ENCODE measurements at places on chromosomes 12 and 14.

GRCh38 chr14:43105305-43105704 is 1401.8 kb downstream of the FSCB start:
- DNase-seq: no peak

DNA sequence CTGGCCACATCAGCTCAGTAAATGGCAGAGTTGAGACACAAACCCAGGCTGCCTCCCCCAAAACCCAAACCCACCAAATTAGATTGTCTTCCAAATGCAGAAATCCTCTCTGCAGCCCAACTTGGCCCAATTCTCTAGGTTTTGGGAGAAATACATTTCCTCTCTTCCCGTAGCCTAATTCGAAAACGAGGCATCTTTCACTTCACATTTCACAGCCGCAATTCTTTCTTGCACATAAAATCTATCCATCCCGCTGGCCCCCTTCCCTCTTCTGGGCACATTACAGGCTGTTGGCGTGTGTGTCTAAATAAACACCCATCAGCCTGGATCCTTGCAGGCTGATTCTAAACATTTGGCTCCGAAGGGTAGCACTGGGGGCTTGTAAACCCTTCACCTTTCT is 83.8 kb upstream of the VRK1 start:
- no peak for DNase-seq

GRCh38 chr12:101931498-101932326 is 54.3 kb downstream of the DRAM1 start:
- no peak for DNase-seq

- no peak for DNase-seq
These were observed 55.3 kb downstream of the VCPKMT start for GRCh38 chr14:50060871-50061663.

- DNase-seq: no peak
These were observed 86.5 kb downstream of the SRGAP1 start for GRCh38 chr12:63930971-63931370.

DNA sequence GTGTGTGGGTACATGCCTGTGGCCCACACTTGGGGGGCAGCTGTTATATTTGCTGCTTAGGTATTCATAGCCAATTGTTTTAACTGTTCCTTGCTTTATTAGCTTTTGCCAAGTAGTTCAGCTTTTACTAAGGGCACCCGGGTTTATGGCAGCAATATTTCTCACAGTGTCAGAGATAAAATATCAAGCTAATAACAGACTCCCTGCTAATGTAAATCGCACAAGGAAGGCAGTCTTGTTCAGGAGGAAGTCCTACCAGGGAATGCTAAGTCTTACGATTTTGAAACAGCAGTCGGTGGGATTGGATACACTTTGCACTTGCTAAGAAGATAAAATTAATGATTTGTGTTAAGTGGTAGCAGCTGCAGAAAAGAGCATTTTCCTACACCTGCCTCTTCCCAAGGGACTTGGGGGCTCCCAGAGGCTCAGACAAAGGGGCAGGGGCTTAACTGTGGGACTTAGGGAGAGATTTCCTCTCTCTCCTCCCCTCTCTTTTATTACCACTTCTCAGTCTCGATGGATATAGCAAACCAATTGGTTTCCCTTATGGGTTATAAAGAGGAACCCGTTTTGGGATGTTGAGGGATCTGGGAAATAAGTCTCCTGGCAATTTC is 175.1 kb downstream of the NRXN3 start:
- peak; percentile 60 for DNase-seq

GRCh38 chr12:112941528-112942335 is 3.5 kb downstream of the OAS3 start:
- DNase-seq: no peak

GRCh38 chr12:48156652-48157017 is 680 bp downstream of the ASB8 start:
- DNase-seq: no peak

GRCh38 chr14:61653507-61653906 is 41.8 kb upstream of the HIF1A start:
- no peak for DNase-seq

DNA sequence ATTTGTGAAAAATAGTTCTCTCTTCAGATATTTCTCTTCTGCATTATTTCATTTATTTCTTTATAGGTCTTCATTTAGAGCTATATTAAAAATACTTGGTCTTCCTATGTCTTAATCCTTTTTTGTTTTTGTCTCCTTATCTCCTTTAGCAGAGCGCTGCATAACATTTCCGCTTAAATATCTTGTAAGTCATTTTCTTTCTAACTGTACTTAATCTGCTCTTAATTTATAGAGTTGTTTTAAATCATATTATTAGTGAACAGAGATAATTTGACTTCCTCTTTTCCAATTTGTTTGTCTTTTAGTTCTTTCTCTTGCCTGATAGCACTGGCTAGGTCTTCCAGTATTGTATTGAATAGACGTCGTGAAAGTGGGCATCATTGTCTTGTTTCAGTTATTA is 18.0 kb downstream of the LUM start:
- no peak for DNase-seq

DNA sequence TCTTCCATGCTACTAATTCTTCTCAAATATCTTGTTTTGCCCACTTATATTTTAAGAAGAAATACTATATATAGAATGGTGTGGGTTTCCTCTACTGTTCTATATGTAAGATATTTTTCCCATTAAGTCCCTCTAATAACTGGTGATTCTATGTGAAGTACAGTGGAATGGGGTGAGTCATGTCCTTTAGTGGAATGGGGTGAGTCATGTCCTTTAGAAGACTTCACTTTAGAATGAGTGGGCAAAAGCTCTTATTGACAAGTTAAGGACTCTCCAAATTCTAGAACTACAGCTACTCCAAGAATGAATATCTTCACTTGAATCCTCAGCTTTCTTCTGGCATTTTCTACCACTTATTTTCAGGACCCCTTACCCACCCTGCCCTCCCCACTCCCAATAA is 349.9 kb downstream of the ETNK1 start:
- no peak for DNase-seq

- peak; percentile 3 for DNase-seq
These were observed 22.2 kb upstream of the ABCD4 start for GRCh38 chr14:74324931-74325361.

DNA sequence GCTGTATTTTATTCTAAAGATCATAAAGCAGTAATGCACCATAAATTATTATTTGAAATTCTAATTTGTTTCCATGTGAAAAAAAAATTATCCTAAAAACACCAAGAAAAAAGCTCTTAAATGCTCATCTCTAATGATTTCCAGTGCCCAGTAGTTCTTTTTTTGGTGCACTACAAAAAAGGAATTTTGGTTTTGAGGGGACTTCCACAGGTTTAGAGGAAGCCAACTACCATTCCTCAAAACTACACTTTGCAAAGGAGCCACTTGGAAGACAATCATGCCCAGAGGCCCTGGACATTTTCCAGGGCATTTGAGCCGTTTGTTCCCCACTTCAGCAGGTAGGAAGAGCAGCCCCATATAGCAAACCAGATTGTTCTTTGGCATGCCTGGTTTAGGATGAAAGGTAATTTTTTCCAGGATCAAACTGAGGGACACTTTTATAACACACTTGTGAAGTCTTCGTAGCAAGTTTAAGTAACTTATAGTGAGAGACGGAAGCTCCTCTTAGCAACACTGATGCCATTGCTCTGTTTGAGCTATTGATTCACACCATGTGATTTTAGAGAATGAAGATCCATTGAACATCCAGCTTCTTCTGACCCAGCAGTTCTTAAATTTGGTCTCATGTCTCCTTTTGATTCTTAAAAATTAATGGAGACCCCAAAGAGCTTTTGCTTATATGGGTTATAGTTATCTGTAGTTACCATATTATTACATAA is 187.9 kb downstream of the ETV6 start:
- DNase-seq: peak; percentile 18

DNA sequence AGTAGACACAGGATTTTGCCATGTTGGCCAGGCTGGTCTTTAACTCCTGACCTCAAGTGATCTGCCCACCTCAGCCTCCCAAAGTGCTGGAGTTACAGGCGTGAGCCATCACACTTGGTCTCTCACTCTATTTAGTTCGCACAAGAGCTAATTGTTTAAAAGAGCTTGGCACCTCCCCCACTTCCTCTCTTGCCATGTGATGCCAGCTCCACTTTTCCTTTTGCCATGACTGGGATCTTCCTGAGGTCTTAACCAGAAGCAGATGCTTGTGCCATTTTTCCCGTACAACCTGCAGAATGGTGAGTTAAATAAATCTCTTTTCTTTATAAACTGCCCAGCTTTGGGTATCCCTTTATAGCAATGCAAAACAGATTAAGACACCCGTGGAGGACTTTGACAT is 200.1 kb upstream of the FRMD6 start:
- no peak for DNase-seq

- no peak for DNase-seq
These were observed 405.6 kb downstream of the GXYLT1 start for GRCh38 chr12:41739066-41739465.

GRCh38 chr14:56580221-56580711 is 668 bp downstream of the TMEM260 start:
- DNase-seq: peak; percentile 34

- no peak for DNase-seq
These were observed 130.5 kb downstream of the ZFP36L1 start for GRCh38 chr14:68662392-68662791.

GRCh38 chr12:47317175-47317915 is 237.6 kb upstream of the AMIGO2 start:
- no peak for DNase-seq

DNA sequence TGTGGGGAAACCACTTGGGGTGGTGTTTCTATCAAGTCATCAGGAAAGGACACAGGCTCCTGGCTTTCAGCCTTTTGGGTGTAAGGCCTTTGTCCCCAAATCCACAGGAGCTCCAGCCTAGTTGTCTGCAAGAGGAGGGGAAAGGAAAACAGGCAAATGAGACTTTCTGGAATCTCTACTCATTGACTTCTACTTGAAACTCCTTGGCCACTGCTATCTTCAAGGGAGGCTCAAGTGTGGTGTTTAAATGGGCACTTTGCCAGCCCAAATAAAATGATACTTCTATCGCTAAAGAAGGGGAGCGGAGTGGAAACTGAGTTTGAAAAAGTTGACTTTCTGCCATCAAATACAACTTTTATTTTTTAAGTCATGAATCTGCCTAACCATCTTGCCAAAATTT is 445.9 kb upstream of the RGS6 start:
- no peak for DNase-seq

DNA sequence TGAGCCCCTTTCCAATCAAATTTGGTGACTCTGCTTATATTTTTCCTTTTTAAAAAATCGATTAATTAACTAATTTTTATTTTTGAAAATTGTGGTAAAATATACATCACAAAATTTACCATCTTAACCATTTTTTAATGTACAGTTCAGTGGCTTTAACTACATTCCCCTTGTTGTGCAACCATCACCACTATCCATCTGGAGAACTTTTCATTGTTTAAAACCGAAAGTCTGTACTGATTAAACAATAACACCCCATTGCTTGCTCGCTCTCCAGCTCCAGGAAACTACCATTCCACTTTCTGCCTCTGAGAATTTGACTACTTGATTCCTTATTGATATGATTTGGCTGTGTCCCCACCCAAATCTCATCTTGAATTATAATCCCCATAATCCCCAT is 283.4 kb downstream of the C12orf75 start:
- DNase-seq: no peak

- DNase-seq: no peak
These were observed 607.0 kb downstream of the BCL11B start for GRCh38 chr14:98665007-98665406.

DNA sequence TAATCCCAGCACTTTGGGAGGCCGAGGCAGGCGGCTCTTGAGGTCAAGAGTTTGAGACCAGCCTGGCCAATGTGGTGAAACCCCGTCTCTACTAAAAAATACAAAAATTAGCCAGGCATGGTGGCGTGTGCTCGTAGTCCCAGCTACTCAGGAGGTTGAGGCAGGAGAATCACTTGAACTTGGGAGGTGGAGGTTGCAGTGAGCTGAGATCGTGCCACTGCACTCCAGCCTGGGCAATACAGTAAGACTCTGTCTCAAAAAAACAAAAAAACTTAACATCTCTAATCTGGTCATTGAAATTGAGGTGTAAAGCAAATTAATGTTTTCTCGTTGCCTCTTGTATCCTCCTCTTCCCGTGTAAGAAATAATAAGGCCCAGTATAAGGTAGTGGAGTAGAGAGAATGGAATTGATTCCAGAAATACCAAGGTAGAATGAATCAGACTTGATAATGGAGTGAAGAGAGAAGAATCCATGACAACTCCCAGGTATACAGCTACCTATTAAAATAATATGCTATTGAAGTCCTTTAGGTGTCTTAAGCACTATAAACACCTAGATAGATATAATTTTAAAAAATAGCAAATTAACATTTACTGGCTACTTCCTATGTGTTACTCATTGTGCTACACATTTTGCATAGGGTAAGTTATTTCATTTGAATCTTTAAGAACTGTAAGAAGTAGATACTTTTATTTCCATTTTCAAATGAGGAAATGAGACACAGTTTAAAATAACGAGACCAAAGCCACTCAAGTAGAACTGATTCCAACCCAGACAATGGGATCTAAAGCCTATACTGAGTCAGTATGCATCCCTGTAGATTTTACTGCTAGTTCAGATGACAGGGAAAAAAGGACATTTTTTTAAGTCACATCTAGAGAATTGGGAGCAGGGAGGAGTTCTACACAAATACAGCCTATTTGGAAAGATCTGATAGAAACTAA is 23.2 kb downstream of the RAP1B start:
- no peak for DNase-seq

DNA sequence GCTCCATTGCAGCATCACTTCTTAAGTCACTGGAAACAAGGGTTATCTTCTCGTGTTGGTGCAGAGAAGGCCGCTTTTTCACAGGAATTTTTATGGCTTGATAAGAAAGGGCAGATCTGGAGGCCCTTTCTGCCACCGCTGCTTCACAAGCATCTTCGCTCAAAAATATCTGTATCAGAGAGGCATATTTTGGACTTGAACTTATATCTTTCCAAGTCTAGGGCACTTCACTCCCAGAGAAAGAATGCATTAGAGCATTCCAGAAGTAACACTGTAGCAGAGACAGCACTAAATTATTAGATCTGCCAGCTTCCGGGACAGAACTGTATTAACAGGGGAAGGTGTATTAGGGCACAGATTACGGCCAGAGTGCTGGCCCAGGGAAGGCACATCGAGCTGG is 151.7 kb upstream of the AMIGO2 start:
- DNase-seq: no peak

GRCh38 chr12:122893208-122894153 is 2.4 kb downstream of the VPS37B start:
- DNase-seq: no peak

GRCh38 chr12:6943722-6944380 is at the start of the genes C12orf57 and RNU7-1:
C12orf57 (plus strand) TSS chr12:6944022; CDS start chr12:6944122, 100 bp downstream.
RNU7-1 (plus strand) TSS chr12:6943816.
- peak; percentile 84 for DNase-seq
